CD4-positive, alpha-beta T cell treated with Interleukin-21 for 1 hour (primary cell): ENCODE measurements at places on chromosomes 4 and X.

DNA sequence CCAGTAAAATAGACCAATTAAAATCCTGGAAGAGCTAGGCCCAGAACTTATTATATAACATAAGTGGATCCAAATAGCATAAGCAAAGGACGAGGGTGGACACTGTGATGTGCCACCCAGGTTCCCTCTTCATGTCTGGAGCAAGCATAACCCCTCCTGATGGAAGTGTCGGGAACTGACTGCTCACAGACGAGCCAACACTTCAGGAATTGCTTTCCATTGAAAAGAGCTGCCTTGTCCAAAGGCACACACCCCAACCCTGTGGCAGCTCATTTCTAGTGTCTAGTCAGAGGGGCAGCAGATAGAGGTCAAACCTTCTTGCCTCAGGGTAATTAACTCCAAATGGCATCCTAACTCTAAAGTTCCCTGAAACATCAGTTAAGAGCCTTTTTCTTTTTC lies 15.3 kb downstream of the DDIT4L start:
- DNase-seq, result no peak

- DNase-seq, result no peak
These were observed 3.2 kb upstream of the UXT start for GRCh38 chrX:47662144-47662657.

DNA sequence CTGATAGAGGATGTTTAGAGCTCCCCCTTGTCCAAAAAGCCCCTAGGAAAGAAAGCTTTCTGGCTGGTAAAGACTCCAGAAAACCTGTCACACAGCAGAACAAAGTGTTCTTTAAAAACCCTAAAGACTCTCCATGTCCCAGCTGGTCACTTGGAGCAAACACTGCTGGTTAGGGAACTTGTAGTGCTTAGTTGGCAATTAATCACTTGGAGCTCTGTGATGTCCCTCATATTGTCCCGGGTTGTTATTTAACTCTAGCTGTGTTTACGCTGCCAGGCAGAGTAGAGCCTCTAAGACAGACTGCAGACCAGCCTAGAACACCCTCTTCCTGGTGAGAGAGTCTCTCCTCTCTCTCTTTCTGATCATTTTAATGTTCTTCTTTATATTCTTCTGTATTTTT lies 267.3 kb downstream of the BCOR start:
- DNase-seq, result no peak

- DNase-seq, result no peak
These were observed 134.4 kb upstream of the JADE1 start for GRCh38 chr4:128675083-128675482.

DNA sequence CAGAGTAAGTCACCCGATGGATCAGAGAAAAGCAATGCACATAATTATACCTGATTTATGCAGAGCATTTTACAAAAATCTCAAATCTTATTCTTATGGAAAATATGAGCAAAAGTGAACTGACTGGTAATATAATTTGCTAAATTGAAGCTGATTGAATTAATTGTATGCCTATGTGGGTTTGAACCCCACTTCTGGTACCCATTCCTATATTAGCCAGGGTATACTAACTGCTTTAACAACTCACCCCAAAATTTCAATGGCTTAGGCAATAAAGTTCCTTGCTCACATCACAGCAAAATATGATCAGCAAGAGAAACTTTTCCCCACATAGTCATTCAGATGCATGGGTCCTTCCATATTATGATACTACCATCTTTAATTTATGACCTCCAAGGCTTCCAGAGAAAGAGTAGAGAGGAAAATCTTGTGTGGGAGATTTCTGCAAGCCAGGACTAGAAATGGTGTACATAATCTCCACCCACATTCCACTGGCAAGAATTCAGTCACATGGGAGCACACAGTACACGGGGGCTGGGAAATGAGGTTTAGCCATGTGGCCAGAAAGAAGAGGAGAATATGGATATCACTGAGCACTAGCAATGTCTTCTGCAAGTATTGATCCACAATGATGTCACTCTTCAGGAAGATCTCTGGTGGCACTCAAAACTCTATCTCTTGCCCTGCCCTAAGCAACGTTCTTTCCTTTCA lies 640.7 kb downstream of the BCOR start:
- DNase-seq, result no peak

DNA sequence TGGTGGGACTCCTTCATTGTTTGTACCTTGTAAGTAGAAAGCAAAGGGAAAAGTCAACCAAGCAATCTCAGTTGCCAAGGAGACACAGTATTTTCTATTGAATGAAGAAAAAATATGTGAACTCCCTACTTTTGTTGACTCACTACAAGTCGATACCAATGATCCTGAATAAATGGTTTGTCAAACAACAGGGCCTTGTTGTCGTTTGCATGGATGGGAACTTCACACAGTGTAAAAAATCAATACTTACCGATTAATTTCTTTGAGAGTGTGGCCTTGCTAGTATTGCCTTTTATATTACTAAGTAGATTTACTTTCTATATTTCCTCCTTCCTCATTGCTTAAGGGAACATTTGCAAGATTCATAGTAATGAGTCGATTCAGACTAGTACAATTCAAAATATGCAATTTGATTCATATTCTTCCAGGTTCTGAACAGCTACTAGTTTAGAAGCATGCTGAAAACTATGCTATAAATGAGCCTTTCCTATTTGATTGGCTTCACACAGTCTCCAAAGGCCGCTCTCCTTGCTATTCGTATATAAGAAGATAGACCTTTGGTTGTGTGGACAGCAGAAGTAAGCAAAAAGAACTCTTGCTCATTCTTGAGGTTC lies 108.0 kb downstream of the ZNF330 start:
- no peak for DNase-seq

DNA sequence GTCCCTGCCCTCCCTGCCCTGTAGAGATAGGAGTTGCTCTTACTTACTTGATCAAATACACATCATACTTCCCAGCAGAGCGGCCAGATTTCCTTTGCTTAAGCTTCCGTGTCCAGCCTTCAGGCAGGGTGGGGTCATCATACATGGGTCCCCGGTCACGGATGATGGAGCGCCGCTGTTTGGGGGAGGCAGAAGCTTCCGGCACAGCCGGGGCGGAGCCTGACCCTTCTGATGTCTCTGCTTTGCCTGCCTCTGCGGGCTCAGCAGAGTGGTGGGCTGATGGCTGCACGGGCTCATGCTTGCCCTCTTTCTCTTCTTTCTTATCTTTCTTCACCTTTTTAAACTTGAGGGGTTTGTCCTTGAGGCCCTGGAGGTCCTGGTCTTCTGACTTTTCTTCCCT lies 12.5 kb upstream of the IRAK1 start:
- DNase-seq, result no peak

DNA sequence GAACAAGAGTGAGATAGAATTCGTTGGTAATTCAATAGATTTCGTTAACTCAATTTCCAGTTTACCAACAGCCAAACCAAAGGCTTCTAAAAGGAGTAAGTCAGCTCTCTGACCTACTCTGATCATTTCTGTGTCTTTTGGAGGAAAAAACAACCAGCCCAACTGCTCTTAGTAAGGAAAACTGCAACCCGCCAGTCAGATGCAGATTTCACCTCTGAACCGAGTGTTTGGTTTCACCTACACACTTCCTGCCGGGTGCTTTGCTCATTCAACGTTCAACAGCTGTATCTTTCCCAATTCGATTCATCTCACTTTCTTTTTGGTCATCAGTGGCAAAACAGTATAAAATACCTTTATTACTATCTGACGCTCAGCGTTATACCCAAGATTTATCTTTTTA lies 24.5 kb downstream of the TMSB4X start:
- peak; percentile 58 for DNase-seq

- DNase-seq, result no peak
These were observed 210.5 kb downstream of the ADAMTS3 start for GRCh38 chr4:72358483-72358882.

DNA sequence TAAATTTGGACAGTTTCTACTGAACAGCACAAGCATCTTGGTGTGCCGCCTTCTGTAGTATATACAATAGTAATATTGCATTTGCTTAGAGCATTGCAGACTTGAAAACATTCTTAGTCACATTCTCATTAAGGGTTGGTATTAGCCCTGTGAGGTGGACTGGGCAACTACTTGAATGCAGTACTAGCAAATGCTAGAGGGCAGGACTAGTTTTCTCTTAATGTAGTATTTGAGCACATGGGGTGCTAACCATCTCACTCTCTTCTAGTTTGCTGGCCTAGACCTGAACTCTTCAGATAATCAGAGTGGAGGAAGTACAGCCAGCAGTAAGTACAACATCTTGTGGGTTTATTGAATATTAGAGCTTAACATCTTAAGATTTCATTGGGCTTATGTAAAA lies 3.2 kb downstream of the DDX3X start:
- DNase-seq, result no peak

- peak; percentile 42 for DNase-seq
These were observed at the start of gene LRP2BP for GRCh38 chr4:185395238-185395955. Gene LRP2BP, minus strand, starts transcription at chr4:185395924. Its CDS starts 17,738 bp downstream, at chr4:185378186.

DNA sequence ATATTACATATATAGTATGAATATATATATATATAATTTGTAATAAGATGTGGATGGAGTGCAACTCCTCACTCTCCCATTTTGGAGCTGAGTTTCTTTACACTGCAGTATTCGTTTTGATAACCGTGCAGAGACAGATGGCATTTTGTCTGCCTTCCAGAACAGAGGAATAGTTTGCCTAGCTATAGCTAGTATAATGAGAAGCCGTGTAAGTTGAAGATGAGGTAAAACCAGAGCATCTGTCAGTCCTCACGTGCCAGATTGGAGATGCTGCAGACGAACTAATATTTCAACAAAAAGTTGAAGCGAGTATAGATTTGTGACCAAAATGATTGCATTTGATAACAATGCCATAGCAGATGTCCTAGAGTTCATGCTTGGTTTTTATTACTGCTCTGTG lies 180.6 kb downstream of the FMR1NB start:
- no peak for DNase-seq

GRCh38 chrX:72029483-72030411 lies 102.0 kb downstream of the RTL5 start:
- DNase-seq, result no peak

DNA sequence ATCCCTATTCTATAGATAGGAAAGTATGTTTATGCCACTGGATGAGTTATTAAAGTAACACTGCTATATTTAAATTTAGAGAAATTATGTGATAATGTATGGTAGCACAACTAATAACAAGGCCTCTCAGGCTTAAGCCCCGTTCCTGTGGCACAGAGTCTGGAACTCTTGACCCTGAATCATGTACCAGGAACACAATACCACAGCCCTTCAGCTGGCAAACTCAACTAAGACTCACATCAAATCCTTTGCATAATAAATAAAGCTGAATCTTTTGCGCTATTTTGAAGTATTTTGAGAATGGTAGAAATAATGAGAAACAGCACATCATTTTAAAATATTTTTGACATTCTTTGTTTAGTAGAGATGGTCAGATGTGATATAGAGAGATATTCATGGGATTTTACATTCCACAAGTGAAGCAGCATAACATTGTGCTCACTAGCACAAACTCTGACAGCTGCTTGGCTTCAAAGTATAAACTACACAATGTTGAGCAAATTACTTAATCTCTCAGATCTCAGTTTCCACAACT lies 478.4 kb upstream of the FAM241A start:
- no peak for DNase-seq

DNA sequence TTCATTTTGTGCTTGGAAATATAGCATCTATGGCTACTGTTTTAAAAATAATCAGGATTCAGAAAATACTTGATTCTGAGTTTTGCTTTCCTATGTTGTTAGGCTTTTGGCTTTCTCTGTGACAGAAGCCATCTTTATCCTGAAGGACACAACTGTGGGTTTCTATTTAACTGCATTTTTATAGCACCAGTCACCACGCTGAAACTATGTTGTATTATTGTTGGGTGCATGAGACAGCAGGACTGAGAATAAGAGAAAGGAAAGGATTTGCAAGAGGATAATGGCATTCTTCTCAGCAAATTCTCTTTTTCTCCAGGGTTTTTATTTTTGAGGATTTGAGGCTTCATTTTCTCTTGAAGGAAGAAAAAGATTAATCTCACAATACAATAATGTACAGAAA lies 10.1 kb upstream of the NEUROG2 start:
- no peak for DNase-seq

- DNase-seq, result no peak
These were observed 577.8 kb downstream of the NLGN4X start for GRCh38 chrX:5650904-5651303.

GRCh38 chr4:142696334-142697122 lies 149.6 kb downstream of the INPP4B start:
- DNase-seq, result peak; percentile 27

DNA sequence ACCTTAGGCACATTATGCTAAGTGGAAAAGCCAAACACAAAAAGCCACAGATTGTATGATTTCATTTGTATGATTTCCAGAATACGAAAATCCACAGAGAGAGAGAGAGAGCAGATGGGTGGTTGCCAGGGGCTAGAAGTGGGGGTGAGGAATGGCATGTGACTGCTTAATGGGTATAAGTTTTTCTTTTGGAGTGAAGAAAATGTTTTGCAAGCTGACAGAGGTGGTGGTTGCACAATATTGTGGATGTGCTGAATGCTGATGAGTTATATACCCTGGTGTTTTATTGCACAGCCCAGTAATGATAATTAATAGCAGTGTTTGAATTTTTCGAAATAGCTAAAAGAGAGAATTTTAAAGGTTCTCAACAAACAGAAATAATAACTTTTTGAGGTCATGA lies 386.1 kb upstream of the HS3ST1 start:
- no peak for DNase-seq

- DNase-seq, result no peak
These were observed 91.2 kb downstream of the ABLIM2 start for GRCh38 chr4:8067274-8067936.

- DNase-seq, result no peak
These were observed 54.2 kb upstream of the SPANXN3 start for GRCh38 chrX:143571521-143571920.

DNA sequence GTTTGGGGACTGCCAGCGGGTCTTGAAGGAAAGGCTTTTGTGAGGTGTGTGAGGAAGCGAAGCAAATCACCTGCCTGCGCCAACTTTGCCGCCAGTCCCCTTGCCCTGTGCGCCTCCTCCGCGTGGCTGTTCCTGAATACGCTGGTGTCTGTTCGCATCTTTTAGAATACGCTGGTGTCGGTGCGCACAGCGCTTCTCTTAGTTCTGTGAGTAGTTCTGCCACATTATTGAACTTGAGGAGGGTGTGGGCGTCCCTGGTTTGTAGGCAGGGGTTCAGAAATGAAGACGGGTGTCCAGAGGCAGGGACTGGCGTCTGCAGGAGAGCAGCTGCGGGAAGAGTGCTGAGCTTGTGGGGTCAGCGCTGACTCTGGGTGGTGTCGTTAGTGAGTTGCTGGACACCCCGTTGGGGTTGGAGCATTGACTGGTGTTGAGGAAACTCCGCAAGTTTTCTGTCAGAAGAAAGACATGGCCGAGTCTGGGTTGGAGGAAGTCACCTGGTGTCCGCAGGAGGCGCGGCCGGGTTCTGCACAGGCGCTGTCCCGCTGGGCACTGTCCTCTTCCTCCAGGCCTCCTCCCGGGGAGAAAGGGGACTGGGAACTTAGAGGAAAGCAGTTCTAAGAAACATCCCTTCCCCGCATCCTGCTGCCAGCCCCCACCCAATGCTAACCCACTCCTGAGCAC lies 930 bp downstream of the ZNF718 start:
- no peak for DNase-seq

DNA sequence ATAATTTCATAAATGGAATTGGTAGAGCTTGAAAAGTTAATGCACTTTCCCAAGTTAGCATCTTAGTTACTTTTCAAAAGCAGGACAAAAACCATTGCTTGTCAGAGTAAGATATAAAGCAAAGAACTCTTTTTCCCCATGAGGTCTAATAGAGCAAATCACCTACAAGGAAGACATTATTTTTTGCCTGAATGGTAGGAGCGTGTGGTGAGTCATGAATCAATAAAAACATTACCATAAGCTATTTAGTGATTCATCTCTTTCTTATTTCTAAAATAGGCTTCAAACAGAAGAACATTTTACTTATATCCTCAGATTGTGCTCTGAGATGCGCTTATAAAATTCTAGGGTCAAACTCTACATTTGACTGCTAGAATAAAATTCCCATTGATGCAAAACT lies 109.4 kb upstream of the GPRIN3 start:
- no peak for DNase-seq

GRCh38 chr4:153603258-153603657 lies 80.8 kb upstream of the TLR2 start:
- DNase-seq, result no peak
